ENCODE measurements at places on chromosomes 1 and 21.

GRCh38 chr1:233673261-233673946 lies 59.5 kb downstream of the KCNK1 start:
- DNase-seq, result no peak

DNA sequence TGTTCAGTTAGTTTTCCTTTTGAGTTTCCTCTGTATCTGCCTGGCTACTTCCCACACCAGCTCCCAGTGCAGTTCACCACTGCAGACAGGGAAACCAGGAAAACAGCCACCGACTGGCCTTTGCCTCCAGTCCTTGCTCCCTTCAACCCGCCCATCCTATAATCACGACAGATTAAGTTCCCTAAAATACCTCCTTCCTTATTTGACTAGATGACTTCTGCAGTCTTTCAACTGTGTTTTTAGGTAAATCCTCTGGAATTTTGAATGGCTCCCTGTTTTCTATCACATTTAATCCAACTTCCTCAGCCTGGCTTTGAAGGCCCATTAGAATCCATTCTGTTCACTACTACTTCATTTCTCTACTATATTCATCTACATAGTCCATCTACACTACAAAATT lies 37.6 kb downstream of the BEND5 start:
- no peak for DNase-seq

GRCh38 chr1:18481921-18482701 lies 1.4 kb downstream of the KLHDC7A start:
- DNase-seq, result no peak

DNA sequence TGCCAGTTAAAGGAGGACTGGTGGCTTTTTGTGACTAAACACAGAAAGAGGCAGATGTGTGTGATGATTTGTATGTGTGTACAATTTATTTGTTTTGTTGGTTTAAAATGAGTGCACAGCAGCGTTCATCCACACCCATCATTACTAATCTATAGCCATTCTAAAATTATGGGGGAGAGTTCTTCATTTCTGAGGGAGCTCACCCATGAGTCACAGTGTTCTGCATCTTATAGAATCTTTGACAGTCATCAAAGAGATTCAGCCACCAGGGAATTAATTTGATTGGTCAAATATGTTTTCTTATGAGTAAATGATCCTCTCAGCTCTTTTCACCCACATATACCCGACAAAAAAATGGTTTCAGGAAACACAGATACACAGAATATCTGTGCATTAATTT lies 147.9 kb downstream of the GREM2 start:
- DNase-seq, result no peak

DNA sequence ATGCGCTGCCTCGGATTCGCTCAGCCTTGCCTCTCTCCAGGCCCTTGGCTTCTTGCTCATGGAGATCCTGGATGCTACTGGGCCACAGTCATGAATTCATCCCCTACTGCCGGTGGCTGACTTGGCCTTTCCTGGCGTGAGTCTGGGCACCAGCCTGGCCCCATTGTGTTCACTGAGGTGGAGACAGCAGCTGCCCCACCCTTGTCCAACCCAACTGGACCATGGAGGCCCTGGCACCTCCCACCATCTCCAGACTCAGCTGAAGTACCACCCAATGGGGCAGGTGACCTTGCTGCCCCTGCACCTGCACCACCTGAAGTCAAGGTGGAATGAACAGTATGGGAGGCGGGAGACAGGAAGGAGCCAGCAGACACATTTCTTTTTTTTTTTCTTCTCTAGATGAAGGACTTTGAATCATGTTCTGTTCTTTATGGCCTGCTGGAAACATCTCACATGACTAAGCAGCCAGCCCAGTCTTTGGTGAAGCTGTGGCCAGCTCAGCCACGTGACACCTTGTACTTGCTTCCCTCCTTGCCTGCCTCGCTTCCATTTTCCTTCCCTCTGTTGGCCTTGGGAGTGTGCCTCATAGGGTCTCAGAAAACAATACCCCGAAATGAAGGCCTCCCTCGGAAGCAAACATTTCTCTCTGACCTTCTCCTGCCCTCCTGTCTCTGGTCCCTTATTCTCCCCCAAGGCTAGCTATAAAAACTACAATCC lies 3.8 kb upstream of the SLC30A2 start:
- no peak for DNase-seq

- no peak for DNase-seq
Measured at GRCh38 chr1:247638781-247639180, 33.4 kb downstream of the OR2G3 start.

- no peak for DNase-seq
Measured at GRCh38 chr1:161350671-161351070, 17.0 kb downstream of the CFAP126 start.

DNA sequence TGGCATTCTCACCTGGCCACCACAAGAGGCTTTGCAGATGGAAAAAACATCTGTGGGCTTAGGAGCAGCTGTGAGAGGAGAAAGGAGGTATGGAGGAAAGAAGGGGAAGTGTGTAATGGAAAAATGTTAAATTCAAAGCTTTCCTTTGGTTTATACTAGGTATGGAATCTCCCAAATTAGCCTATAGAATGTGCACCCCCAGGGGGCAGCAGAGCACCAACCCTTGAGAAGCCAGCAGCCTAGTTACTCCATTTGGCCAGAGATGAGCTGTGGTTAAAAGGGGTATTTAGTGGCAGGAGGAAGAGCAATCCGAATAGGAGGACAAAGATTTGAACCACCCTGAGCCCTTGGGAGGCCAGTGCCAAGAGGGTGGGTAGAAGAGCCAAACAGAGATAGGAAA lies 97.5 kb upstream of the CTTNBP2NL start:
- peak; percentile 41 for DNase-seq

- DNase-seq, result no peak
Measured at GRCh38 chr1:222759451-222760035, 22.5 kb downstream of the FAM177B start.

DNA sequence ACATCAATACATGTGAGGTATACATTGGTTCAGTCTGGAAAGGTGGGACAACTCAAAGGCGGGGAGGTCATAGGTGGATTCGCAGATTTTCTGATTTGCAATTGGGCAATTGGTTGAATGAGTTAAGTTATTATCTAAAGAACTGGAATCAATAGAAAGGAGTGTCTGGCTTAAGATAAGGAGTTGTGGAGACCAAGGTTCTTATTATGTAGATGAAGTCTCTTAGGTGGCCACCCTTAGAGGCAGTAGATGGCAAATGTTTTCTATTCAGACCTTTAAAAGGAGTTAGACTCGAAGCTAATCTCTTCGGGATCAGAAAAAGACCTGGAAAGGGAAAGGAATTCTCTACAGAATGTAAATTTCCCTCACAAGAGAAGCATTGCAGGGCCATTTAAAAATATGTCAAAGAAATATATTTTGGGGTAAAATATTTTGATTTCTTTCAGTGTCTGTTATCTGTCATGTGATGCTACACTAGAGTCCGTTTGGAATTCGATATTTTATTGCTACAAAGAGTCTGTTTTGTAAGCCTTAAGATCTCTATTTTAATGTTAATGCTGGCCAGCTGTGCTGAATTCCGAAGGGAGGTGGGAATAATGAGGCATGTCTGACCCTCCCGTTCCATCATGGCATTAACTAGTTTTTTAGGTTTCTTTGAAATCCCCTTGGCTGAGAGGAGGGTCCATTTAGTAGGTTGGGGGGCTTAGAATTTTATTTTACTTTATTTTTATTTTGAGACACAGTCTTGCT lies 265.1 kb downstream of the PTPRU start:
- DNase-seq, result no peak

Measured in prostate gland (tissue), 2 donors.